Head of caudate nucleus (tissue), 42 donors: ENCODE measurements at places on chromosomes 12 and 14.

DNA sequence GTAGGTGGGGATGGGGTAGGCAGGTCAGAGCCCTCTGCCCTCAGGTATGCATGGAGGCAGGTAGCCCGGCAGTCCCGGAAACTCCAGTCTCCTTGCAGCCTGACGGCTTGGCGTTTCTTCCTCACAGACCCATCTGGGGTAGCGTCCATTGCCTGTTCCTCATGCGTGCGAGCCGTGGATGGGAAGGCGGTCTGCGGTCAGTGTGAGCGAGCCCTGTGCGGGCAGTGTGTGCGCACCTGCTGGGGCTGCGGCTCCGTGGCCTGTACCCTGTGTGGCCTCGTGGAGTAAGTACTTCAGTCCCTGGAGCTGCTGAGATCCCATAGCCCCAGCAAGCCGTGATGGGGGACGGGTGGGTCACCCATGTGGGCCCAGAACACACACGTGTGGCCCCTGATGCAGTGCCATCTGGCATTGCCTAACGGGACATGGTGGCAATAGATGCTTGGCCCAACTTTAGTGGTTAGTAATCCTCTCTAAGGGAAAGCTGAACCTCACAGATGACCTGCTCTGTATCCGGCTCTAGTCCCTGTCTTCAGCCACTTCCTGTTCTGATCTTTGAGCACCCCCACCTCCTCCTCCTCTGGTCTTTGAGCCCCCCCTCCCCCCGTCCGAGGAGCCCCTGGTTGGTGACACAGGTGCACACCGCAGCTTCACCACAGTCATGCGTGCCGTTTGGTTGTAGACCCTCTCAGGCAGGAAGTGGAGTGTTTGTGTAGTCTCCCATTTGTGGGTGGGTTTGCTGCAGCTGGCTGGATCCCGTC lies 3.7 kb downstream of the SIVA1 start:
- DNase-seq = no peak

- DNase-seq = peak; percentile 45
These were observed 16.0 kb upstream of the SERPINA4 start for GRCh38 chr14:94545131-94545841.

- DNase-seq = no peak
These were observed at the start of gene GALNT9 for GRCh38 chr12:132329036-132329719. GALNT9 (minus strand) TSS chr12:132329589; CDS start chr12:132329203, 386 bp downstream.

DNA sequence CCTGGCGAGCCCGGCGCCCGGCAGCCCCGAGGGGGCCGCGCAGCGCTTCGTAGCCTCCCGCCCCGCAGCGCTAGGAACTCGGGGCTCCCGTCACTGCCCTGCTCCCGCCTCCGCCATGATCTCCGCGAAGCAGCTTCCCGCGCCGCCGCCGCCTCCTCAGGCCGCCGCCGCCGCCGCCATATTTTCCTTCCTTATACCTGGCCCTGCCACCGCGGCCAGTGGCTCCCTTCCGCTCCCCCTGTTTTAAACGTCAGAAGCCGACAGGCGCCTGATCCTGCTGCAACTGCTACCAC lies 286 bp downstream of the PPP4R3A start:
- DNase-seq = peak; percentile 74

- peak; percentile 25 for DNase-seq
These were observed 567 bp downstream of the FUT8 start for GRCh38 chr14:65412856-65413738.

DNA sequence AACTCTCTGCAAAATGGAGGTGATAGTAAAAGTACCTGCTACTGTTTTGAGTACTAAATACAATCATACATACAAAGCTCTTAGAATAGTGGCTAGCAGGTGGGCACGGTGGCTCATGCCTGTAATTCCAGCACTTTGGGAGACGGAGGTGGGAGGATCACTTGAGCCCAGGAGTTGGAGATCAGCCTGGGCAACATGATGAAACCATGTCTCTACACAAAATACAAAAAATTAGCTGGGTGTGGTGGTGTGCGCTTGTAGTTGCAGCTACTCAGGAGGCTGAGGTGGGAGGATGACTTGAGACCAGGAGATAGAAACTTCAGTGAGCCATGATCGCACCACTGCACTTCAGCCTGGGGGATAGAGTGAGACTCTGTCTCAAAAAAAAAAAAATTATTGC lies 28.8 kb upstream of the APPL2 start:
- no peak for DNase-seq

- DNase-seq = no peak
These were observed 4.1 kb downstream of the SIX6 start for GRCh38 chr14:60512973-60513571.

GRCh38 chr14:20632448-20632830 lies 9.1 kb downstream of the OR6S1 start:
- DNase-seq = no peak

DNA sequence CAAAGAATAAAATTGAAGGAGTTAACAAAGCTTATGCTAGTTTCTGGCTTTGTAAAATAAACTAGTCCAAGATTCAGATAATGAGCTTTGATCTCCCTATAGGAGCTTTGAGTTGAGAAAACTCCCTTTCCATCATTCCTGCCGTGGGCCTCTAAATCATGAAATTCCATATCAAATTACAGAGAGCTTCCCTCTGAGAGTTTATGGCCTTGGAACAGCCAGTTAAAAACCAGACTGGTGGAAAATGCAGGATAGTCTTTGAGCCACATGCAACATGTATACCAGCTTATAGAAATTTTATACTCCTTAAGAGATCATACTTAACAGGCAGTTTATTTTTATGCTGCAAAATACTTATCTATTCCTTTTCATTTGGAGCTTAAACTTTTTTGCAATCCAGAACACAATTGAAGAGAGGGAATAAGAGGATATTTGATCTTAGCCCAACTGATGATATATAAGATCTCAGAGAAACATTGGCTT lies 175.8 kb upstream of the ATP2B1 start:
- DNase-seq = no peak

DNA sequence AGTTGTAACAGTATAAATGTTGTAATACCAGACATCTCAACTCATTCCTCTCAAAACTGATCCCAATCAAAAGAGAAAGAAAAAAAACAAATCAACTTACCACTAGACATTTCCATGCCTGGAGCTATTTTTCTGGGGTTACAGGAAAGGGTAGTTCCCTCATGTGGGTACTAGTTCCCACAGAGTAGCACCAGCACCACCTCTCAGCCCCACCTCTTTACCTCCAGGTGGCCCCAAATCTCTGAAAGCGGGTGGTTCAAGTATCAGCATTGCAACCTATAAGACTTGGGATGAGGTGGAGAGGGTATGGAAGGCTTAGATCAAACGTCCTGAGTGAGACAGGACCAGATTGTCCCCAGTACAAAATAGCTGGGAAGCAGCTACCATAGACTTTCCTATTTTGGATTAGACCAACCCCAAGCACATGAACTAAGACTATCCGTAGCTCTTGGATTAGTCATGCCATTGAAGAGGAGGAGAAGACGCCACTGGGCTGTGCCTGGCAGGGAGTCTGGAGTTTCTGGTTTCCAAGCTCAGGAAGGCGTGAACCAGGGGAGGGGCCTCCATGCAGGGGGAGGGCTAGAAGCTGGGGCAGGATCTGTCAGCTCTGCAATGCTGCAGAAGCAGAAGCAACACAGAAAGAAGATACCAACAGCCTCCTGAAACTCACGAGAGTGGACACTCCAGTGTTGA lies at the start of gene SLC39A2:
Gene SLC39A2, plus strand, starts transcription at position 620 of the 693 bp plus-strand sequence. CDS start 154 bp downstream, outside the sequence.
- no peak for DNase-seq

GRCh38 chr14:64955297-64955696 lies 12.8 kb upstream of the GPX2 start:
- DNase-seq = no peak
